ENCODE measurements at places on chromosomes 2 and 18.

DNA sequence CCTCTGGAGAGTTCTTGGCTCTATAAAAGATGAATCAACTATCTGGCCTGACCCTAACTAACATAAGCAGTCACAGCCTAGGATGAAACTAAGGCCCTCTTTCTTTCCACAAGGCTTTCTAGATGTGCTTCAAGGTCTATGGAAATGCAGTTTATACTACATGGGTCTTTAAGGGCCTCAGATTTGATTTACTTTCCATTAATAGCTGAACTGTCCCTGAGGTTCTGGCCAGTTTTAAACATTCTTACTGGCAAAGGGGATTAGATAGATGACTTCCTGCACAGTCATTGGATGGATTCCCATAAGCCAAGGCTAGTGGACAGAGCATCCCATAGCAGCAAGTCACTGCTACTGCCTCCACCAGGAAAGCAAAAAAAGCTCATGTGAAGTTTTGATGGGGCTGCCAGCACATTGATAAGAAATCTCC is 38.1 kb upstream of the LCLAT1 start:
- no peak for DNase-seq

- no peak for DNase-seq
Measured at GRCh38 chr2:215664847-215665525, 229.1 kb upstream of the FN1 start.

DNA sequence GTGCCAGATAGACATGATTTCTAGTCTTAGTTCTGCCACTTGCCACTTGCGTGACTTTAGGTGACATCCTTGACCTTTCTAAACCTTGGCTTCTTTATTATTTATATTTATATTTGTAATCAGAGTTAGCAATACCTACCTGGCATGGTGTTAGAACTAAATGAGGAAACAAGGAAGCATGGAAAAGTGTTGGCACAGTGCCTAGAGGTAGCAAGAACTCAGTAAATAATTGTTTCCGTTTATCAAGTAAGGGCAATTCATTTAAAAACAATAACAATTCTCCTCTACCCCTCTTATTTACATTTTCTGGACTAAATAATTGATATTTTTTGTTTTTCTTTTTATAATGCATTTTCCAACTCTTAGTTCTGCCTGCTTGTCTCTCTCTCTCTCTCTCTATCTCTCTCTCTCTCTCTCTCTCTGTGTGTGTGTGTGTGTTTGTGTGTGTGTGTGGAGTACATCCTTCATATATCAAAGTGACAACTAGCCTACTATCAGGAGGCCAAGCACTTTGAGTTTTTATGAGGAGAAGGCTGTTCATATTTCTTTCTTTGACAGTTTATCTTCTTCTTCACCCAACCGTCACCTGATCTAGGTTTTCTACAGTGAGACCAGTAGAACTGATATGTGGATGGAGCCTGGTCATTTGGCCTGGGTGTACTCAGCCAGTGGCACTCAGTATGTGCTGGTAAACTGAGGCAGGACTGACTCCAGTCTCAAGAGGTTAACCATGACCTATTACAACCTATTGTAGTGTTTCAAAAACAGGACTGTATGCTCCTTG is 134.5 kb downstream of the LRRTM1 start:
- DNase-seq, result no peak

- DNase-seq, result peak; percentile 82
Measured at GRCh38 chr18:47931718-47932103, 1.3 kb upstream of the SMAD2 start.

GRCh38 chr2:191930205-191930604 is 83.3 kb upstream of the CAVIN2 start:
- DNase-seq, result no peak

GRCh38 chr2:66962716-66963115 is 434.4 kb upstream of the ETAA1 start:
- no peak for DNase-seq

DNA sequence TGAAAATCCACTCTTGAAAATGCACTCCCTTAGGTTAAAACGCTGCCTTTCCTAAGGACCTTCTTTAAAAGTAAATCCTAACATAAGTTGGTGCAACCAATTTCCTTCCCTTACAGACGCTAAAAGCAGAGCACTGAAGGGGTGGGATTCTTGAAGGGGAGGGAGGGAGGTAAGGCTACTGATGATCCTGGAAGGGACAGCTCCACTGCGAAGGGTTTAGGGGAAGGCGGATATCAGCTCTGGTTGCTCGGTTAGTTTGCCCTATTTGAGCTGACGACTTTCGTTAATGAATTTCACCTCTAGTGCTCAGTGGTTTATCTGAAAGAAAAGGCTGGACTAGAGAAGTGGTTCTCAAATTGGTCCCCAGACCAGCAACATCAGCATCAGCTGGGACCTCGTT is 49.7 kb upstream of the SIGLEC15 start:
- DNase-seq, result no peak

DNA sequence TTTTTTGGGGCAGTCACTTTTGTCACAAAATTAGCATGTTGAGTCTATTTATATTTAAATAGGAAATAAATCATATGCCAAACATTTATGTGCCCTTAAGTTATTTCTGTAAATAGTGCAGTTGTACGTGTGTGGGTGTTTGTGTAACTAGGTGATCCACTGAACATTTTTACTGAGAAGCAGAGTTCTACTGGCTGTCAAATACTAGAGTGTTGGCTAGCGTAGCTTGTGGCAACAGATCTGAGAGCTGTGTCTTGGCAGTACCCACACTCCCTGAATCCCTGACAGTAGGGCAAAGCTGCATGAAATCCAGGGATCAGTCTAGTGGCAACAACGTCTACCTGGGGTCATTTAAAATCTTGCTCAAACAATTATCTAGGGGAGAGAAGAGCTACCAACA is 273.1 kb upstream of the SLC8A1 start:
- no peak for DNase-seq

DNA sequence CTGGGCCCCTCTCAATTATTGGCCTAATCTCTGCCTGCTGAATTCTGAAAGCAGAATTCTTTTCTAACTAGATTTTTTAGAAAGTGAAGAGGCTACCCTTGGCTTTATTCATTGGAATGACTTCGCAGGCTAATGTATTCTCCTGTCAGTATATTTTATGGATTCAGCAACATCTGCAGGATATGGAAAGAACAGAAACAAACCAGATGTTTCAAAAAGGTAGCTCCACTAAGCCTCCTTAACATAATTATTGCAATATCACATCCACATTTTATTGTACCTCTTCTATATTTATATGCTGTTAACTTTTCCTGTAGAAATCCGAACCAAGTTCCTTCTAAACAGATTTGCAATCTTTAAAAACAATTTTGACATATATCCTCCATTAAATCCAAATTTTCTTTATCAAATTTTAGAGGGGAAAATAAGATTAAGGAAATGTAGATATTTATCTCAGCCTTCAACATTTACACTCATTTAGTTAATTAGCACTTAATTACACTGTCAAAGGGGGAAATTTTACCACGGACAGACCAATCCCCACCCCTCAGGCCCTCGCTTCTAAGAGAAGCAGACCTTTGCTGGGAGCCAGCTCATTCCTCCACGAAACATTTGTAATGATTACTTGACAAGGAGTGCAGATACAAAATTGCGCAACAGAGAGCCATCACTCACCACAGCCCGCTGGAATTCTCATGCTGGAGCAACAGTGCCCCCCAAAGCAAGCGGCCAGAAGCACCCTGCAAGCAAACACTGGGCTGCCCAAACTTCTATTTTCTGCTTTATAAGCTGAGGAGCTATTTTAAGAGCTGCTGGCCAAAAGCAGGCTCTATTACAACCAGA is 253.4 kb downstream of the ETAA1 start:
- no peak for DNase-seq

GRCh38 chr2:30450025-30450424 is 3.0 kb downstream of the LCLAT1 start:
- DNase-seq, result no peak

DNA sequence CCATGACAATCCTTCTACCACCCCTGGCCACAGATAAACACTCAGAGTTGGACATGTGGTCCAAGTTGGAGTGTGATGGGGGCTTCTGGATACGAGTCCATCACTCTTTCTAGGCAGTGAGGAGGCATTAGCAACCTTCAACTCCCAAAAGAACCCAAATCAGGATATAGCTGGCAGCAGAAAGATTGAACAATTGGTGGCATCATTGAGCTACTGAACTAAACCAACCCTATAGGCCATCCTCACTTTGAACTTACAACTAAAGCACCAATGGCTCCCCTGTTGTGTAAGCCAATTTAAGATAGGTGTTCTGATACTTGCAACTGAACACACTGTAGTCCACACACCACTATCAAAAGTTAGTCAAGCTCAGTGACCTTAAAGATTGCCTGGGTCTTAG is 24.0 kb upstream of the MARCO start:
- peak; percentile 34 for DNase-seq

DNA sequence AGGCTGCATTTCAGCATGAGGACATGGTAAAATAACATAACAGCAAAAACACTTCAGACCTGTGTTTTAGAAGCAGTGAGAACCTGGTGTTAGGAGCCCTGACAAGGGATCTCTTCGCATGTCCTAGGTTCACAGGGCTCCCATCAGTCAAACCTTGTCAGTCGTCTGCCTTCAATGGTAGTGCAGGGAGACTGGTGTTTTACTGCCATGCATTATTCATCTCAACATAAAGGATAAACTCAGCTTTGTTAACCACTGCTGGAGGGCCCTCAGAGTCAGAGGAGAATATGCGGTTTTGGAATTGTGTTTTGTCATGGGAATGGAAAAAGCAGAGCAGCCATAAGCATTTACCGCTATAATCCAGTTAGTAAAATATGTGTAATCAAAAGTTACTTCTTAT is 275.9 kb upstream of the GCFC2 start:
- no peak for DNase-seq

DNA sequence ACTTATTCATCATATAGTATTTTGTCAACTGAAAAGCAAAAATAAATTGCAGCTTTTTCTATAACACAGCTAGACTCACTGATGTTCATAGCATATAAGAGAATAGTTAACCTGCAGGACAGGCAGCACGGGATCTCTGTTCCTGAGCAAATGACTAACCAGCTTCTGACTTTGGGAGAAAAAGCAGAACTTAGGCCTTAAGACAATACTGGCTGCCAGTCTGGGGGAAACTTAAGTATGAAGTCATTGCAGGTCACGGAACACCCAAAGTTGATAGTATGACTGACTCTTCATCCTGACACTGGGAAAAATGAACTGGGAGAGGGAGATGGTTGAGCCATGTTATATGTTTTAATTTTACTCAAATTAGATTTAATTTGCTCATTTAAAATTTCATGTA is 113.0 kb downstream of the DPP4 start:
- DNase-seq, result peak; percentile 25

GRCh38 chr2:239337122-239337876 is 63.5 kb downstream of the HDAC4 start:
- no peak for DNase-seq

DNA sequence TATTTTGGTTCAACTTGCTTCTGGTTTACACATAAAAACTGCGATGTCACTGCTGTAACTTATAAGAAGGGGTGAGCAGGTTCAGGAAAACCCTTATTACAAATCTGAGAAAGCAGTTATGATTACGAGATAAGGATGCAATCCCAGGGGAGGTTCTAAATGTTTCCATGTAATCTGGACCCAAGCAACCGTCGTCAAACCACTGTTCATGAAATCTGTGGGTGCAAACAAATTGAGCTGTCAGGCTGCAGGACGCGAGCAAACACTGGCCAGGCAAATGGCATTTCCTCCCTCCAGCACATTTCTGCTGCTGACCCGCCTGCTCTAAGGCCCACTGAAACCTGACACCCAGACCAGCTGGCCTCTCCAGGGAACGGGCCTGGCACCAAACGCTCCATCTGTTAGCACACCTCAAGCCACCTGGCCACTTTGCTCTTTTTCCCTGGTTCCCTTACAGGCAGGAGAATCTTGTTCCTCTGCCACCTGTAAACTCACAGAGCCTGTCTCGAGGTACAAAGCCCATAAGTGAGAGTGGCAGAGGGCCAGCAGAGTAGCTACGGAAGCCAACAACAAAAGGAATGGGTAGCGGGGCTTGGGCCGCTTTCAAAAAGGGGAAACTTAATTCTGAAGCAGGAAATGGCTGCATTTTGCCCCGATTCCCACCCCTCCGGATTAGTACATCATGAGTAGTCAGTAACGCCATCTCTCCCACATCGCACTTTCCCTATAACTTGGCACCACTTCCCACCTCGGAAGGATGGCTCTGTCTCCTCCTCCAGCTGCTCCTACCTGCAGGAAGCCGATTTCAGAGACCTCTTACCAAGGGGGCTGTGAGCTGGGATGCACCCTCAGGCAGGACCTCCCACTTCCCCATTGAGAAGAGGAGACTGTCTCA is 26.5 kb downstream of the CRACDL start:
- no peak for DNase-seq

- DNase-seq, result no peak
Measured at GRCh38 chr2:99476629-99477028, 13.2 kb downstream of the REV1 start.

- DNase-seq, result no peak
Measured at GRCh38 chr2:63975437-63976124, 43.6 kb downstream of the VPS54 start.

DNA sequence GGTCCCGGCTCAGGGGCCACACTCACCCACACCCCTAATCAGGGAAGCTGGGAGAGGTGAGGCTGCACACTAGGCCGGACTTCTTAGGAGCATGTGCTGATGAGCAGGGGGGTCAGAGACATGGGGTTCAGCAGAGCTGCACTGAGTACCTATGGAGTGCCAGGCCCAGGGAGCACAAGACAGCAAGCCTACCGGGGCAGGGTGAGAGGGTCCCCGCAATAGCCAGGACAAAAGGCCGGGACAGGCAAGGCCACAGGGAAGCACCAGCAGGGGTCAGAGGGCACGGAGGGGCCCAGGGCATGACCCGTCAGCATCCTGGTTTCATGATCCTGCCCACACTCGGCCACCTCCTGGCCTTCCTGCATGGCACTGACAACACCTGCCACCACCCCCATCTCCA is 73.5 kb downstream of the TNS1 start:
- no peak for DNase-seq

- DNase-seq, result no peak
Measured at GRCh38 chr2:134570676-134571075, 148.1 kb downstream of the TMEM163 start.

GRCh38 chr2:5521461-5521860 is 170.7 kb upstream of the SOX11 start:
- DNase-seq, result no peak

GRCh38 chr18:30177056-30177455 is 865.5 kb downstream of the DSC3 start:
- no peak for DNase-seq

- no peak for DNase-seq
Measured at GRCh38 chr2:99811544-99811943, 321.7 kb upstream of the REV1 start.

DNA sequence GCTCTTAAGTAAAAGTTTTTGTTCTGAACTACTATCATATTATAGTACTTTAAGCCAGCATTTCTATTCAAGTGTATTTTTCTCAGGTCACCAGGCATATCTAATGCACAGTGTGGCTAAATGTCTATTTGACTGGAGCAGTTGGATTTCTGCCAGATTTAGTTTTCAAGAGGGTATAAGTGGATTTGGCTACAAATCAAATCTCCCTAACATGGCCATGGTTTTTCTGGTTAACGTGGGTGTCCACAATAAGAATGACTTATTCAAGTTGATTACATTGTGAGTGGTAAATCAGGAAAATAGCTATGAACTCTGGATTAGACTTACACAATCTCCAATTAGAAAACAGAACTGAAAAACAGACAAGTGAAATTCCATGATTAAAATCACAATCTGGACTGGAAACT is 5.7 kb upstream of the CHN1 start:
- DNase-seq, result no peak

- DNase-seq, result no peak
Measured at GRCh38 chr2:20365249-20365817, 14.7 kb upstream of the PUM2 start.

- DNase-seq, result no peak
Measured at GRCh38 chr2:147850838-147851237, 6.0 kb downstream of the ACVR2A start.
